ENCODE measurements at places on chromosomes 3 and 15. TPM values are rescaled to one million over a fixed set of nuclear protein-coding genes. Genes with fewer than 3 reads are reported as not detected.

TMC3 gene
- total RNA-seq: not detected

RNU5B-1 gene
- 21.6 TPM for total RNA-seq

DNA sequence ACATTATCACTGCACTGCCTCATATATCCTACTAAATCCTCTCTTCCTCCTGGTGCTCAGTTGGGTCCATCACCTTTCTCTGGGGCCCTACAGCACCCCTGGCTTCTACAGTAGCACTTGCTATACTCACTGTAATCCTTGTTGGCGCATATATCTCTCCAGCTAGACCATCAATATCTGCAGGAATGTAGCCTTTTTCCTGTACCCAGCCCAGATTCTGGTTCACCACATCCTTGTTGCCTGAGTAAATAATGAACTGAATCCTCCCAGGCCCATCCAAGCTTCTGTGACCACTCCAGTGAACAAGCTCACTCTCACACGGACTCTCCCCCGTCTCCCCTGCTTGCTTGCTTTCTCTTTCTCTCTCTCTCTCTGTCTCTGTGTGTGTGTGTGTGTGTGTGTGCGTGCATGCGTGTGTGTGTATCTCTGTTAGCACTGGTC, 62.5 kb upstream of the LIPC start:
- DNase-seq: no peak

DNA sequence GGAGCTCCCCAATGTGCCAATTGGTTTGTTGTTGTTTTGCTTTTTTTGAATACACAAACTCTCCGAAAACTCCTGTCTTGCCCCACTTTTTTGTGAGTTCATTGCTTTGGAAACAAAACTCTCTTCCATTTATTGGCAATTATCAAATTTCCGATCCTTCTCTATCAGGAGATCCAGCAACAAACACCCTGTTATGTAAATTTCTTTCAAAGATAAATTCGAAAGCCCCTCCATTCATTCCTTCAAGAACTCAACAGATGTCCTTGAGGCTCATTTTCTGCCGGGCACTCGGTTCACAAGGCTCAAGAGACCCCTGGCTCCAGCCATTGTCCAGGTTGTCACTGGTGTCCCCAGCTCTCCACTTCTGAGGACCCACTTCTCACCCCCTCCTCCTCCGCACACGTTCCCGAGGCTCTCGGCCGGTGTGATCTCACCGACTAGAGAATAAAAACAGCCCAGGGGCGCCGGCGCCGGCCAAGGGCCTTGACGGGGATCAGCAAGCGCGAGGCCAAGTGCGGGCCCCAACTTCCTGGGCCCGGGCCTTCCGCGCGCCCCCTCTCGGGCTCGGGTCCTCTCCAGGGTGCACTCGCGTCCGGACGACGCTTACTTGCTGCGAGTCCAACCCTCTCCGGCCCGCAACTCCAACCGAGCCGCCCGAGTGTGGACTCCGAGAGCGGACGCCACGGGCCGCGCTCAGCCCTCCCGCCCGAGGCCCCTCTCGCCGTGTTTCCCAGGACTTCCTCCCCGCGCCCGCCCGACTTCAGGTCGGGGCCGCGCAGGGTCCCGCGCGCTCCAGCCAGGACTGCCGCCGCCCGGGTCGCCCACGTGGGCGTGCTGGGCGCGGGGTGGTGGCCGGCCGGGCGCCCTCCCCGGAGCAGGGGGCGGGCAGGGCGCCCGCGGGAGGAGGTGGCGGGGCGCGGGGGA, 533 bp upstream of the SMAD3 start:
- DNase-seq: peak; percentile 84

GRCh38 chr3:172464306-172464705, 16.1 kb upstream of the GHSR start:
- no peak for DNase-seq

GRCh38 chr15:66294157-66294931, 976 bp downstream of the DIS3L start:
- no peak for DNase-seq

- no peak for DNase-seq
Observed at GRCh38 chr15:76823890-76824289, 81.2 kb downstream of the SCAPER start.

- no peak for DNase-seq
Observed at GRCh38 chr15:97652700-97653167, 307.8 kb upstream of the ARRDC4 start.

- DNase-seq: no peak
Observed at GRCh38 chr3:25433106-25433505, 5.0 kb downstream of the RARB start.

- no peak for DNase-seq
Observed at GRCh38 chr15:40264321-40265153, 18.3 kb downstream of the ANKRD63 start.

DNA sequence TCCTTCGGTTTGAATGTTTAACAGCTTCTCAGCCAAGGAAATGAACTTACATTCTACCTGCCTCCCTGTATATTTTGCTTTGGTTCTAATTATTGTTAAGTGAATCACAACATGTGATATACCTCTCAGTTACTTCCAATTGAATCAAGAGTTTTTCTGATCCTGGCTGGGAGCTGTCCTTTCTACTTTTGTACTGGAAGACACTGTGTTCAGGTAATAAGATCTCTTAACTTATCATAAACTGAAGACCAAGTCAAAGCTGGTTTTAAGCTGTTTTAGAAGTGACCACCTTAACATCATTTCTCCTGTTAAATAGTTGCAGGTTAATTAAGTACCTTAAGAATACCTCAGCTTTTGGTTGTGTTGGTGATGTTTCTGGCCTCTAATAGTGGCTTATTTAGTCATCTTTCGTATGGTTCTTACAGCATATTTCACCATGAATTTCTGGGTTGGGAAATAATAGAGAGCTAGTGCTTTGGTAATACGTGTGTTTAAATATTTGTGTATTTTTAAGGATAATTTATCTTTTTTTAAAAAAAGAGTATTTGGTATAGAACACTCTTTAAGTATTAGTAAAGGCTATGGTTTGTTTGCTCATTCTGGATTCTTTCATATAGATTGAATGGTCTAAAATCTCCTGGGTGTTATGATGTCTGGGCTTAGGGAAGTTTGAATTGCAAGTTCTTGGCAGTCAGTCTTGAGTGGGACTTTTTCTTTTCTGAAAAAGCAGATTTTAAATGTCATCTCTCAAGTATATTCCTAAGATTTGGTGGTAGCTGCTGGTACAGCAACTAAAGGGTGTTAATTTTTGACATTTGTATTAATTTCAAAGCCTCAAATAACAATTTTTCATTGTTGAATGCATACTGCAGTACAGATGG, 1.6 kb downstream of the RAB8B start:
- no peak for DNase-seq

GRCh38 chr3:157922614-157923013, 183.6 kb downstream of the SHOX2 start:
- no peak for DNase-seq

GRCh38 chr15:28085489-28086174, 13.5 kb downstream of the OCA2 start:
- no peak for DNase-seq

TGM5 gene
- not detected for total RNA-seq

DNA sequence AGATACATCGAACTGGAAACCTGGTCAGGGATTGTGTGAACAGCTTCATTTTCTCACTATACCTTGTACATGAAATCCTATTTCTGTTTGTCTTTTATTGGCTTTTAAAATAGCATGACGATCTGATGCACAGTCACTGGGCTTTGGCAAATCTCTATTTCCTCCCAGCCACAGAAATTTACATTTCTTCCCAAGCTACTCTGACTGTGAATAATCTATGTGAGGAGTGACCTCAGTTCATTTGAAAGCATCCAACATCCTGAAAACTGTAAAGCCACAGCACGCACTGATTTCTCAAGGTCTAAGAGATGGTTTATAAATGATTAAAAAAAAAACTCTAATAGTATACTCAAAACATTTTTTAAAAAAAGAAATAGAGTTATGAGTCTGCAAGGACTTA, 450.3 kb downstream of the IL5RA start:
- no peak for DNase-seq

GRCh38 chr15:88230823-88231222, 25.7 kb downstream of the NTRK3 start:
- no peak for DNase-seq

GRCh38 chr3:153084431-153084830, 77.6 kb upstream of the RAP2B start:
- DNase-seq: no peak

- DNase-seq: no peak
Observed at GRCh38 chr3:77091809-77092208, 51.9 kb downstream of the ROBO2 start.

DNA sequence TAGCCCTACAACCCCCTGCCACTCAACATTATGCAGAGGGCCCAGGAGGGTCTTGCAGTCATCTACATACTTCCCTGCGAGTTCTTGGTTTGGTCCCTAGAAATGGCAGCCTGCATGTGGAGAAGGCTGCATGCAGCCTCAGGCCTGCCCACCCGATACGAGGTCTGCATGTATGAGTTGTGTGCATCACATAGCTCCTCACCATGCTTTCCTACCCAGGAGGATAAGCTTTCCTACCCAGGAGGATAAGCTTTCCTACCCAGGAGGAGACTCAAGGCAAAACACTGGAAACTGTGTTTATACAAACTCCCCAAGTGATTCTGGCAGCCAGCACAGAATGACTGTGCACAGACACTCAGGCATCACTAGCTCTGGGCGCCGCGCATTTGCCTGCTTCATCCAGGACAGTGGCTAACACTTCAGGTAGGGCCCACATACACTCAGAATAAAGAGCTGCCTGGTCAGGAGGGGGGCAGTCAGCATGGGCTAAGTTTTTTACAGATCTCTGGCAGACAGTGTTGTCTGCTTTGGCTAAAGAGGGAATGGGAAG, 187.7 kb downstream of the THSD4 start:
- DNase-seq: no peak

CD80 gene
- total RNA-seq: 7.9 TPM

- no peak for DNase-seq
Observed at GRCh38 chr15:38474155-38474757, 20.3 kb downstream of the FAM98B start.

DNA sequence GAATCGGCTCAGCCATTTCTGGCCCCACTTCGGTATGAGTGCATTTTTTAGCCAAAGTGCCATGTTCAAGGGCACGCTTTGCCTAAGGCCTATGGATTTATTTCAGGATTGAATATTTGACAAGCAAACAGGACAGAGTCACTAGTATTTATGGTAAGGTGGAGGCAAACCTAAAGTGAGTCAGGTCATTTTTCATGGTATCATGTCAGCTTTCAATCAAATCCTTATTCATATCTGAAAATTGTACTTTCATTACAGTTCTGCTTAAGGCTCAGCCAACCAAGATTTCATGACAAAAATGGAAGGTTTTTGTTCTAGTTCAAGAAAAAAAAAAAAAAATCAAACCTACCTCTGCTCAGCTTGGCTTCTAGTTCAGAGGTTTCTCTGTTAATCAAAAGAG, 30.5 kb upstream of the ICE2 start:
- DNase-seq: no peak
